Activated CD8-positive, alpha-beta memory T cell treated with anti-CD3 and anti-CD28 coated beads for 4 hours (primary cell): ENCODE measurements at places on chromosomes 16 and 17.

- no peak for DNase-seq
Measured at GRCh38 chr16:78957317-78958100, 643.0 kb downstream of the MAF start.

GRCh38 chr16:26901196-26901861, 165.4 kb upstream of the C16orf82 start:
- DNase-seq = no peak

- no peak for DNase-seq
Measured at GRCh38 chr16:86558355-86559193, 3.5 kb upstream of the MTHFSD start.

DNA sequence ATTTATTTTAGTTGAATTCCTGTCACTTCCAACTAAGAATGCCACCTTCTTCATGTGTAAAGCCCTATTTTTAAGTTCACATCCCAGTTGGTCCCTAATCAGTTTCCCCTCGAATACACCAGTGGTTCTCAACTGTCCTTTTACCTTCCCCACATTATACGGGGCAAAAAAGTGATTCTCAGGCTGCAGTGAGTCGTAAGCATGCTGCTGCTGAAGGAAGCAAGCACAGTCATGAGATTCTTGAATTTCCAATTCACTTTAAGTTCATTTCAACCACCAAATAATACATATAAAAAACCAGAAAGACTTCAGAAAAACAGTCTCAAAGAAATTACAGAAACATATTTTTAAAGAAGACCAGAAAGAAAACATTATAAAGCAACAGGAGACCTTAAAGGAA, 47.9 kb downstream of the UBE2G1 start:
- DNase-seq = no peak

GRCh38 chr17:74541176-74542111, 4.5 kb downstream of the CD300C start:
- no peak for DNase-seq

- DNase-seq = no peak
Measured at GRCh38 chr16:77502448-77502847, 67.6 kb upstream of the ADAMTS18 start.

DNA sequence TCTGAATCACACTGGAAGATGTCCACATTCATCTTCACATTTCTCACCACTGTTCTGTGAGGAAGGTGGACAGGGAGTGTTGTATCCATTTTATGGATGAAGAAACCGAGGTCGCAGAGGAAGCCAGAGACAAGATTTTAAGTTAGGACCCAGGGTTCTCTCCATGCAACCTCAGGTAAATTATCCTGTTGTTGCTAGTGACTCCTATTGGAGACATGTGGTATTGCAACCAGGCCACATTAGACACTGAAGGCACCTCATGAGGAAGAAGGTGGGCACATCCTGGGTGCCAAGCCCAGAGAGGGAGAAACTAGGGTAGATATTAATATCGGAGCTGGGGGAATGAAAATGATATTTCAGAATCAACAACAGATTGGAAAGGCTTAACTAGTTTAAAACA, 8.5 kb upstream of the WNT9B start:
- DNase-seq = no peak

GRCh38 chr17:8960325-8961140, 5.0 kb downstream of the PIK3R5 start:
- DNase-seq = no peak

DNA sequence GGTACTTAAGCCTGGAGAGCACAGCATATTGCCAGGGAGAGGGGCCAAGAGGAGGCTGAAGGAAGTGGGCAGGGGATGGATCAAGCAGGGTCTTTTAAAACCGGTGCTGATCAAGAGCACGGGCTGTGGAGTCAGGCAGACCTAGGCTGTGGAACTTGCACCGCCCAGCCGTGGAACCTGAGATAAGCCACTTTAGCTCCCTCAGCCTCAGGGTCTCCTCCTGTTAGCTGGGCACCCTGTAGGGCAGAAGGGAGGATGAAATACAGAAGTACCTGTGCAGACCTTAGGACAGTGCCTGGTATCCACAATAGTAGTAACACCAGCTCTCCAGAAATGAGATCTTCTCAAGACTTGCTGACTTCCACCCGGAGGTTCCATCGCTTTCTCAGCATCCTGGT, 9.3 kb downstream of the ODAD4 start:
- no peak for DNase-seq

GRCh38 chr17:72358465-72358864, 237.6 kb downstream of the SOX9 start:
- DNase-seq = no peak

DNA sequence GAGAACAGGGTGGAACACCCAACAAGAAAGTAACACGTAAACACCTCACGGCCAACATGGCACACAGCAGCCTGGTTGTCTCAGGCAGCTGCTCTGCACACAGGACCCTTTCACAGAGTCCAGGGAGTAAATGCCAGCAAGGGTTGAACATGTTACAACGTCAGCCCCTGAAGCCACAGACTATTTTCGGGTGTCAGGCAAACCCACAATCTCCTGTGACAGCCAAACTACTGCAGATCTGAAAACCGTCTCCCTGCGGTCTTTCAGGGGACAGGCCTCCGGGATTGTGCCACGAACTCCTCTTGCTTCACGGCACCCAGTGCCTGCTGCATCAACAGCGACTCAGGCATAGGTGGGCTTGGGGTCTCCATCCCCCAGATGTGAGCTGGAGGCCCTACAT, 127.7 kb downstream of the XYLT1 start:
- no peak for DNase-seq

DNA sequence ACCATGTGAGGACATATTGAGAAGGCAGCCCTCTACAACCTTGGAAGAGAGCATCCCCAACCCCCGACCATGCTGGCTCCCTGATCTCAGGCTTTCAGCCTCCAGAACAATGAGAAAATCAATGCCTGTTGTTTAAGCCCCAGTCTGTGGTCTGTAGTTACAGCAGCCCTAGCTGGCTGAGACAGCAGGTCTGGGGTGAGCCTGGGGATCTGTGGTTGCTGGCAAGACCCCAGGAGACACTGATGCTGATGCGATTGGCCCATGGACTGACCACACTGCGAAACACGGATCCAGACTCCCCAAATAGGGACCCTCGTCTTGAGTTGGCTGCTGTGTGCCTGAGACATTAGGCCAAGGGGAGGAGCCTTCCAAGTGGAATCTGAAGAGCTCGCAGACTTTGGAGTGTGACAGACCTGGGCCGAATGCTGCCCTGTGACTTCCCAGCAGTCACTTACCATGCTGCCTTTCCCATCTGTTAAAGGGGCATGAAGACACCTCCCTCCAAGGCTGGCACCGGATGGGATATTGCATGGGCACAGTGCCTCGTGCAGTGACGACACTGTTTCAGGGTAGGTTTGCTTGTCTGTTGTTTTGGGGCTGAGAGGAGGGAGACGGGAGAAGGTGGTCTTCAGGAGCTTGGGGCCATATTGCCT, 147.8 kb upstream of the RPL38 start:
- DNase-seq = no peak

- DNase-seq = no peak
Measured at GRCh38 chr16:6382924-6383459, 949.7 kb upstream of the RBFOX1 start.

DNA sequence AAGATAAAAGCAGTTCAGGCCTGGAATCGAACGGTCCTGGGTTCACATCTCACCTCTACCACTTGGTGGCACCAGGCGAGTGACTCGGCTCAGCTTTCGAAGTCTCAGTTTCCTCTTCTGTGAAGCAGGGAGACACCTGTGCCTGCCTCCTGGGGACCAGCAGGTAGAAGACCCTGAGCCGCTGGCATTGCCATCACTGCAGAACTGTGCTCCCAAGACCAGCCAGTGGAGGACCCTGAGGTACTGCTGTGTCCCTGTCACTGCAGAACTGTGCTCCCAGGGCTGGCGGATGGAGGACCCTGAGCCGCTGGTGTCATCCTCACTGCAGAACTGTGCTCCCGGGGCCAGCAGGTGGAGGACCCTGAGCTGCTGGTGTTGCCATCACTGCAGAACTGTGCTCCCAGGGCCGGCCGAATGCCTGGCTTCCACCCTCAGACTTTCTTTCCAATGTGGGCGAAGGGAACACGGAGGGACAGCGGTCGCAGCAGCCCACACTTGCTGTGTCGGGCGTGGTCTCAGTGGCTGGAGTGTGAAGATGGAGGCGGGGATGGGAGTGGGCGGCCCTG, 8.7 kb upstream of the SLC7A5 start:
- DNase-seq = no peak

DNA sequence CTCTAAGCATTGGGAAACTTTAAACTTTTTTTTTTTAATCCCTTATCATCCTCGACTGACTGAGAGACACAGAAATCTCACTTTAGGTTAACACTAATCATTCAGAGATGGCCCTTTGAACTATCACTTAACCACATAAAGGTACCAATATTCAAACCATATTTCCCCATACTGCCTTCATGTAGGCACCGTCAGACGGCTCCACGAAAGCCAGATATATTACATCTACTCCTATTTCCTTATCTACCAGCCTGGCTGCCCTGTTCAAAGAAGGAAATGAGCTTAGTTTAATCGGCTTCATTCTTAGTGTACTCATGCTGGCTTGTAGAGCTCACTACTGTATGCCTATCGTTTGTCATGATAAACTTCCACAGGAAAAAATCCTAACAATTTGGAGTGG, 270.9 kb downstream of the CEP112 start:
- no peak for DNase-seq

DNA sequence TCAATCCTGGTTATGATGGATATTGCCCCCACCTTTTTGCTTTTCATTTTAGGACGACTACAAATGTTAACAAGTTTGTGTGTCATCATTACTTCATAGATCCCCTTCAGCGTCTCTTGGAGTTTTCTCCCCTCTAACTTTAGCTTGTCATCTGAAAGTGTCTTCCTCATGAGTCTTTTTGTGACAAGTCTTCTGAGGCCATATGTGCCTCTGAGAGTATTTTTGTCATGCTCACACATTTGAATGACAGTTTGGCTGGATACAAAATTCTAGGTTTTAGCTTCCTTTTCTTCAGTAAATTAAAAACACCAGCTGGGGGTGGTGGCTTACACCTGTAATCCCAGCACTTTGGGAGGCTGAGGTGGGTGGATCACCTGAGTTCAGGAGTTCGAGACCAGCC, 203.8 kb upstream of the CHMP6 start:
- DNase-seq = no peak

- no peak for DNase-seq
Measured at GRCh38 chr16:61024180-61024900, 1011.9 kb downstream of the CDH8 start.

DNA sequence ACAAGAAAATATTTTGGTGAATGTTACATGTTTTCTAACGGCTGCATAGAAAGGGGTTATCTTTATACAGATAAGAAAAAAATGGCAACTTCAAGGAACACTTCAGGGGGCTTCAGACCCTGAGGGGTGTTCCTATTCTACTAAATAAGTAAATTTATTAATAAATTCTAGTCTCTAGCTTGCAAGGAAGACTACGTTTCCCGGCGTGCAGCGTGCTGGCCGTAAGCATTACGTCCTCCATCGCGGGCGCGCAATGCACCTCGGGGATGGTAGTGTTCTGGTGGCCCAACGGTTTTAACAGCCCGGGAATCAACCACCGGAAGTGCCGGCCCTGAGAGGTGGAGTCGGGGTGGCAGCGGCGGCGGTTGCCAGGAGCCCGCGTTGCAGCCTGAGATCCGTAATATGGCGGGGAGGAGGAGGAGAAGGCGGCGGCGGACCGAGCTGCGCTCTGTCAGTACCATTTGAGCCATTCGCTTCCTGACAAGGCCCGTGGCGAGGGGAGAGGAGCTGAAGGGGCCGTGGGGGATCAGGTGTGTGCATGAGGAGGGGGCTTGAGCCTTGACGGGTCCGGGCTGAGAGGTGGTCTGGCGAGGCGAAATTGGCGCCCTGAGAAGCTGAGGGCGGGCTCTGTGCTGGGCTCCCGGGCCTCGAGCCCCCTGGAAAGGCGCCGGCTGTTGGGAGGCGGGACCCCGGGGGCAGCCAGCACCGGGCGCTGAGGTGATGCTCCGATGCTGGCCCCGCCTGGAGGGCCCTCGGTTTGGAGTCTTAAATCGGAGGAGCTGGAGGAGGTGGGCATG, at the start of gene CCP110:
TSS of gene CCP110 (plus strand) at position 384 of the 797 bp plus-strand sequence. CDS start 3,940 bp downstream, outside the sequence.
- DNase-seq = peak; percentile 84

DNA sequence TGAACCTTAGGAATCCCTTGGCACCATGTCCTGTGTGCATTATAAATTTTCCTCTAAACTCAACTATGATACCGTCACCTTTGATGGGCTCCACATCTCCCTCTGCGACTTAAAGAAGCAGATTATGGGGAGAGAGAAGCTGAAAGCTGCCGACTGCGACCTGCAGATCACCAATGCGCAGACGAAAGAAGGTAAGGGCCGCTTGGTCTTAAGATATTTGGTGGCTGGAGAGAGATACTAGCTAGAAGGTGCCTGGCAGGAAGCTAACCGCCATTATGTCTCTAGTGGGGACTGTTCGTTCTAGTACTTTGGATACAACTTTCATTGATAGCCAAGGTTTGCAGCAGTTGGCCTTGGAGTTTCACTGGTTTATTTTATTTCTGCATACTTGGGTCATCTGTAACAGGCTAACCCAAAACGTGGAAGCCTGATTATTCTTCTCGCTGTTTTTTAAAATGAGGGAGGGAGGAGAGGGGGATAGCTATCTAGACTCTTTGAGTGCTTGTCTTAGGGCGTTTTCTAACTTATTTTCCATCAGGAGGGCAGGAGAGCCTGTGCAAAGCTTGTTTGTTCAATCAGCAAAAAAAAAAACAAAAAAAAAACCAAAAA, 1.3 kb downstream of the RBBP6 start:
- DNase-seq = no peak

DNA sequence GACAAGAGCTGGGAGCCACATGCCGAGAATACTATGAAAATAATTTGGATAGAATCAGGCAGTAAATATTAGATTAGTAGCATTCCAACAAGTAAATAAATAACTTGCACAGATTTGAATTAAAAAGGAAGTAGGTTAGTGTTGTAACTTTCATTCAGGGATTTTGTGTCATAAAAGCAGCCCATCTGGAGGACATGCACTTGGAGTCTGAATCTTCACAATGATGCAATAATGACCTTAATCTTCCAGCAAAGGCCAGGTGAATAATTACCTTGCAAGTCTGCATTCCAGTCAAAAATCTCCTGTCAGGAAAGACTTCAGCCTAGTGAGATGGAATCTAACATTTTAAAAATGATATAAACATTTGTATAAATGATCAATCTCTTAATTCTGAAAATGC, 518.1 kb downstream of the KCNJ2 start:
- no peak for DNase-seq

DNA sequence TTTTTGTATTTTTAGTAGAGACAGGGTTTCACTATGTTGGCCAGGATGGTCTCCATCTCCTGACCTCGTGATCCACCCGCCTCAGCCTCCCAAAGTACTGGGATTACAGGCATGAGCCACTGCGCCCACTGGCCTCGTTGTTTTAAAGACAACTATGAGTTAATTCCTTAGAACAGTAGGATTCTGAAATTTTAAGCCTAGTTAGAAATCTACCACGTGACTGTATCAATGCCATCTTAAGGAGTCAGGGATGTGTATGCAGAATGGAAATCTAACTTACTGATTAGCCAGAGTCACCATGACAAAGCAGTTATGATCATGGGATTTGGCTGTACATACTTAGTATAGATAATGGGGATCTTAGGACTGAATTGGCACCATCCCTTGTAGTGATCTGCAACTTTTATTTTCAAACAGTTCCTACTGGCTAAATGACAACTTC, 2.8 kb downstream of the CEP20 start:
- DNase-seq = no peak
